Activated CD4-positive, alpha-beta T cell treated with anti-CD3 and anti-CD28 coated beads, Interleukin-2, amount 10 ng/mL, durations not matched to agents 24 days and 14 days (primary cell): ENCODE measurements at places on chromosomes 1 and 21.

- H3K4me3 ChIP-seq, result no peak overlapping the region
- no peaks in the 10 kb centered on the region for H3K27me3 ChIP-seq
- no peaks in the 10 kb centered on the region for H3K36me3 ChIP-seq
- H3K4me1 ChIP-seq, result no peaks in the 10 kb centered on the region
- H3K27ac ChIP-seq, result no peak overlapping the region
These were observed 121.4 kb downstream of the PLXNA2 start for GRCh38 chr1:208122612-208123358.

DNA sequence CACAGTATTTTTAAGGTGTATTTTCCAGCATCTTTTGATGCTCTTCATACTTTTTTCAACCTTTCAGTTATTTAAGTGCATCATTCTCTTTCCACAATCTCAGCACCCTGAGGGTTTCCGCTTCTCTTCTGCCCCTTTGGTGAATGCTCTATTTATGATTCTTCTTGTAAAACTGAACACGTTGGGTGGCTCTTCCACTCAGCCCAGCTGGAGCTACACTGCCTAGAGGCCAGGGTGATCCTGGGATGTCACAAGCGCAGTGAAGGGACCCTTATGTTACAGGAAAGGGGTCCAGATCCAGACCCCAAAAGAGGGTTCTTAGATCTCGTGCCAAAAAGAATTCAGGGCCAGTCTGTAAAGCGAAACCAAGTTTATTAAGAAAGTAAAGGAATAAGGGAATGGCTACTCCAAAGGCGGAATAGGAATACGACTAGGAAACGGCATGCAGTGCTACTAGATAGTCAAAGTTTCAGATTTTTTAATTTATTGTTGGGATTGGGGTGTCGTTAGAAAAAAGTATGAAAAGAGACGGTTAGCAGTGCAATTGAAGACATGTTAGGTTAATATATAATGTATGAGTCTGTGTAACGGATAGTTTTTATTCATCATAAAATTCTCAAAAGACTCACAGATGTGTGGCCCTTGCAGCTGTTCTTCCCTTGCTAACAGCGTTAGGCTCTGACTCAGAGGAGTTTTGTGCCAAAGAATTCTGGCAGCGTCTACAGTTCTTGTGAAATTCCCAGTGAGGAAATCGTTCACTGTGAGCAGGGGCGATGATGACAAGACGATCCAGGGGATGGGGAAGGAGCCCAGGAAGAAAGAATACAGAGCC, 14.4 kb upstream of the ERVH48-1 start:
- no peaks in the 10 kb centered on the region for H3K36me3 ChIP-seq
- H3K4me1 ChIP-seq, result no peaks in the 10 kb centered on the region
- no peak for DNase-seq
- H3K27me3 ChIP-seq, result peaks cover 5% of the 10 kb centered on the region
- no peak overlapping the region for H3K4me3 ChIP-seq

DNA sequence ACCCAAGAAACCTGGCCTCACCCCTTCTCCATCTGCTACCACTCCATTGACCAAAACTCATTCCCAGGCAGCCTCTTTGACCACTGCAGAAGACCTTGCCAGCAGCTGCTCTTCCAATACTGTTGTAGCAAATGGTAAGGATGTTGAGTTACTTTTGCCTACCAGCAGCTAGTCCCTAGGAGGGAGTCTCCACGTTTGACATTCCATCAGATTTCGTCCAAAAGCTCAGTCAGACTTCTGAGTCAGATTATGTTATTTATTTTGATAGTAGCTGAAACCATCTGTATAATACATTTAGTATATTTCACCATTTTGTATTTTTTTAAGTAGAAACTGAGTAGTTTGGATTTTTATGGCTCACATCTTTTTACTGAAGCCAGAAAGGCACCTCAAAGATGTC, 51.5 kb upstream of the WNT2B start:
- H3K27ac ChIP-seq, result no peak overlapping the region
- peaks cover 3% of the 10 kb centered on the region for H3K36me3 ChIP-seq
- H3K27me3 ChIP-seq, result peaks cover 3% of the 10 kb centered on the region
- no peaks in the 10 kb centered on the region for H3K4me1 ChIP-seq

- no peaks in the 10 kb centered on the region for H3K4me1 ChIP-seq
- H3K4me3 ChIP-seq, result no peak overlapping the region
- no peaks in the 10 kb centered on the region for H3K36me3 ChIP-seq
- H3K27me3 ChIP-seq, result no peaks in the 10 kb centered on the region
- no peak overlapping the region for H3K27ac ChIP-seq
These were observed 108.8 kb downstream of the NRIP1 start for GRCh38 chr21:14955936-14956520.

DNA sequence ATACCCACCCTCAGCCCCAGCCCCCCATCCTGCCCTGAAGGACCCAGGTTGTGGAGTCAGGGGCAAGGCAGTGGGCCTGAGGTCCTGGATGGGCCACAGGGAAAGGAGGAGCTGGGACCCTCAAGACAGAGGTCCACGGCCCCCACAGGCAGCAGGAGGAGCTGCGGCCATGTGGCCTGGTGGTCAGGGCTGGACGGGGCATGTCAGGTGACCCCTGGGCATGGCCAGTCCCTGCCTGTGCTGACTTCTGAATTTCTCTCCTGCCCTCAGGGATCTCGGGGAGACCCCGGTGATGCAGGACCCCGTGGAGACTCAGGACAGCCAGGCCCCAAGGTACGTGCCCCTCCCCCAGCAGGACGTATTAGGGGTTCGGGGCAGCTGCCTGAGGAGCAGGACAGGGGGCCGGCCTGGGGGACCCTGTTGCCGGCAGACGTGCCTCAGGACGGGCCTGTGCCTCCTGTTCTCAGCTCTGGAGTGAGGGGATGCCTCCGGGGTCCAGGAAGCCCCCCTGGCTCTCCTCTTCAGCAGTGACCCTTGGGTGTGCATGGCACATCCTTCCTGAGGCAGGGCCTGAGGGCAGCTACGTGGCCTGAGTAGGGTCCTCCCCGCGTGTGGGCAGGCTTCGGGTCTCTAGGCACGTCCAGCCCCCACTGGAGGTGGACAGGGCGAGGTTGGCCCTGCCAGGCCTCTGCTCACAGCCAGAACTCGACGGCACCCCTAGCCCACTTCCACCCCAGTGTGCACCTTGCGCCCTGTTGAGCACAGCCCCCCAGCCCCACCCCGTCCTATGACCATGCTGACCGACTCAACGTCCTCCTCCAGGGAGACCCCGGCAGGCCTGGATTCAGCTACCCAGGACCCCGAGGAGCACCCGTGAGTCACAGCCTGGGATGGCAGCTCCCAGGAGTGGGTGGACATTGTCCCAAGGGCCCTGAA, 23.6 kb downstream of the COL6A2 start:
- no peak for DNase-seq
- no peak overlapping the region for H3K27ac ChIP-seq
- H3K4me3 ChIP-seq, result no peak overlapping the region
- no peaks in the 10 kb centered on the region for H3K4me1 ChIP-seq
